ENCODE measurements at places on chromosomes 1 and 21.

- no peak for DNase-seq
These were observed 281.6 kb downstream of the PLA2G4A start for GRCh38 chr1:187110351-187110750.

- DNase-seq: no peak
These were observed 15.0 kb upstream of the ANGPTL1 start for GRCh38 chr1:178885869-178886268.

DNA sequence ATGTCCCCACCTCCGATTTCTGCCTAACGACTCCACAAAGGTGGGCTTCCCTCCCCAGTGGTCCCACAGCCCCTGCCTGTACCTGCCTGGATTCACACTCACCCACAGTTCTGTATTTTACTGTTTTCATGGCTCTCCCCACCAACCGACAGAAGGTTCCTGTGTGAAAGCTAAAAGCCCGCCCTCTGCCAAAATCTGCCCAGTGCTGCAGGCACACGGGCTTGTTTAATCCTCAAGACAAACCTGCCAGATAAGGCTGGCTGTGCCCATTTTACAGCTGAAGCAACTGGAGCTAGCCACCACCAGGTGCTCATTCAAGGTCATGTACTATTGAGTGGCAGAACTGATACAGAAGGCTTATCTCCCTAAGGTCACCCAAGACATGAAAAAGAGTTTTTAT is 114.5 kb downstream of the HIVEP3 start:
- DNase-seq: no peak

DNA sequence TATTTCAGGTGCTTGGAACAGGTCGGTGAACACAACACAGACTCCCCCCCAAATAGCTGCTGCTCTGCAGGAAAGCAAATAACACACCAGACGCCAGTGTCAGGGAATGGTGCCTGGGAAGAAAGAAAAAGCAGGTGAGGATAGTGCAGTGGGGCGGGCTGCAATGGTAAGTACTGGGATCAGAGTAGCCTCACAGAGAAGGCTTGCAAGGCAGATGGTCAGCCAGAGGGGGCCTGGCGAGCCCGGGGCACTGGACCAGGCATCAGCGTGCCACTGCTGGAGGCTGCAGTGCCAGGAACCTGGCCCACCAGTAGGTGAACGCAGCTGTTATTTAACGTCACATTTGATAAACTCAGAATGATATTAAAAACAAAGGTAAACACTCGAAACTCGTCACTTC is 60.0 kb downstream of the POFUT2 start:
- DNase-seq: no peak

DNA sequence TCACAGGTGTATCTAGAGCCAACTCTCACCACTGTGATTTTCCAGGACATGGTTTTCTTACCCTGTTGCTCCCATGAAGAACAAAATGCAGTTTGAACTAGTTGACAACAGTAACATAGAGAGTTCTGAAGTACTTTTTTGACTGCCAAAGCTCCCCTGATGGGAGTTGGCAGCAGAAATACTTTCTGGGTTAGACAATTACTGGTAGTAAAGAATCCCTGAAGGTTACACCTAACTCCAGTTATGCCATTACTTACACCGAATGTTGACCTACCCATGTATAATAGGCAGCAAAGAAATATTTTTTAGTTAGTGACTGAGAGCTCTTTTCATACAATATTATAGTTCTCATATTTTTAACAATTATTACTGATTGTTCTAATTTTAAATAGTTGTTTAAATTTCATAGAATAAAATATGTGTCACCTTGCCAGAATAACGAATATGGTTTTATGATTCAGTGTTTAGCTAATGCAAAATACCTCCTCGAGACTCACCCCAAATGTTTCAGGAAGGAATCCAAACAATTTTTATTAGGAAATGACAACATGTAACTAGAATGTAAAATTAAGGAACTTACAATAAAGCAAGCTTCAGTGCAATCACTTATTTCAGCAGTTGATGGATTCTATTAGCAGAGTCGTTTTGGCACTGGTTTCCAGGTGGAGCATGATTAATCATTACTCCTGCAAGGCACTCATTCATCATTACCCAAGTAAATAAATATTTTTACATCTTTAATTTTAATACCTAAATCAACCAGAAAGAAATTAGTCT is 237.6 kb downstream of the MRPL39 start:
- no peak for DNase-seq

DNA sequence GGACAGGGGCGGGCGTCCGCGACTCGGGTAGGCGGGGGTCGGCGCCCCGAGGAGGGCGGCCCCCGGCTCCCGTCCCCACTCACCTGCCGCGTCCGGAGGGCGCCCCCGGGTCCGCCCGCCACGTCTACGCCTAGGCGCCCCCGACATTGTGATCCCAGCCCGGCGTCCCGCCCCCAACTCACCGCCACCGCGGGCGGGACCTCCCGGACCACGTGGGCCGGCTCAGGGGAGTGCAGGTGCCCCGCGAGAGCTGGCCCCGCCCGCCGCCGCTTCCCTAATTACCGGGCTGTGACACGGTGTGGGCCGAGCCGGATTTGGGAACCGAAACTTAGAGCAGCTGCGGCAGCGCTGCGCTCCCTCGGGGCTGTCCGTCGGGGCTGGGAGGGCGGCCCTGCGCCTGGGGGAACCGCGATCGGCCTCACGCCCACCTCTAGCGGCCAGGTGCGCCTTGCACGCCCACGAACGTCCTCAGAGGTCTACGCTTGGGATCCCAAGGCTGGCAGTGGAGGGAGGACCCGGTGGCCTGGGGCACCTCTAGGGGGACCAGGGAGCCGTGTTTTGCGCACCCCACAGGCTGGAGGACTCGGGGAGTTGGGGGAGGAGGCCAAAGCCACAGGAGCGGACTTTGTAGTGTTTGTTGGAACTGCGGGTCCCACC is 521 bp upstream of the NADK start:
- DNase-seq: peak; percentile 27

GRCh38 chr1:111520053-111520452 is 16.6 kb upstream of the ADORA3 start:
- DNase-seq: no peak

GRCh38 chr1:68328490-68328889 is 96.2 kb upstream of the WLS start:
- no peak for DNase-seq

Measured in stimulated activated CD8-positive, alpha-beta memory T cell treated with anti-CD3 and anti-CD28 coated beads, Interleukin-2, amount 100 ng/mL, for 1 hour (primary cell).